ENCODE measurements at places on chromosomes 1 and 21. TPM values are rescaled to one million over a fixed set of nuclear protein-coding genes. Genes with fewer than 3 reads are reported as not detected.
A peak's percentile ranks its signal among the peaks of the same experiment; 100 is the strongest.

The C4BPB gene
- total RNA-seq = 3.1 TPM

The RASSF5 gene
- total RNA-seq = 201 TPM

The IGSF21 gene
- not detected for total RNA-seq

The ARHGEF11 gene
- total RNA-seq = 38.5 TPM

The IL12RB2 gene
- total RNA-seq = 31.8 TPM

The NEK2 gene
- 51.9 TPM for total RNA-seq

The CR1L gene
- not detected for total RNA-seq

The KCND3 gene
- total RNA-seq = not detected

The TRIM46 gene
- 14.2 TPM for total RNA-seq

GRCh38 chr1:245791410-245792312 lies 636.9 kb downstream of the KIF26B start:
- no peaks in the 10 kb centered on the region for H3K4me1 ChIP-seq
- DNase-seq = no peak
- H3K27ac ChIP-seq = no peak overlapping the region
- no peaks in the 10 kb centered on the region for H3K36me3 ChIP-seq
- H3K27me3 ChIP-seq = no peaks in the 10 kb centered on the region

- no peaks in the 10 kb centered on the region for H3K36me3 ChIP-seq
- no peak overlapping the region for H3K27ac ChIP-seq
- H3K4me1 ChIP-seq = no peaks in the 10 kb centered on the region
- no peak overlapping the region for H3K4me3 ChIP-seq
- no peaks in the 10 kb centered on the region for H3K27me3 ChIP-seq
Observed at GRCh38 chr1:239951511-239952140, 140.1 kb upstream of the FMN2 start.

DNA sequence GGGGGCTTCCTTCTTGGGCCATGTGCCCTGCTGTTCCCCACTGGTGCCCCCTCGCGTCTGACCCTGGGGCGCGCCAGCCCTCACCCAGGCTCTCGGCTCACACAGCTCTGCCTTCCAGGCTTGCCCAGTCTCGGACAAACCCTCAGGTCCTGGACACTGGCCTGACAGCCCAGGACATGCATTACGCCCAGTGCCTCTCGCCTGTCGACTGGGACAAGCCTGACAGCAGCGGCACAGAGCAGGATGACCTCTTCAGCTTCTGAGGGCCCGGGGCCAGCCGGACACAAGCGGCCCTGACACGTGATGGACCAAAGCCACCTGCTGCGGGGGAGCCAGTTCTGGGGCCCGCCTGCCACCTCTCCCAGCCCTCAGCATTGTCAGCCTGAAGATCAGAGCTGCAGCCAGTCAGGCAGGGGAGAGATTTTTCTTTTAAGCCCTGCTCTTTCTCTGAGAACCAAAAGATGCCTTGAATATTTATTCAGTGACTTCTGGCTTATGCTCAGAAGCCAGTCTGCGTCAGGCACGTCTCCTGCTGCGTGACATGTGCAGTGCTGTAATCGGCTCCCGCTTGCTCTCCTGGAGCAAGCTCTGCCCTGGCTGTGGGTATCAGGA lies 23.4 kb downstream of the LDLRAP1 start:
- peaks cover 62% of the 10 kb centered on the region for H3K4me1 ChIP-seq
- H3K36me3 ChIP-seq = peaks cover 48% of the 10 kb centered on the region
- peak overlapping the region; percentile 68 for H3K27ac ChIP-seq
- DNase-seq = peak; percentile 53

- H3K27ac ChIP-seq = no peak overlapping the region
- no peaks in the 10 kb centered on the region for H3K36me3 ChIP-seq
Observed at GRCh38 chr1:3417082-3417739, 37.3 kb upstream of the ARHGEF16 start.

DNA sequence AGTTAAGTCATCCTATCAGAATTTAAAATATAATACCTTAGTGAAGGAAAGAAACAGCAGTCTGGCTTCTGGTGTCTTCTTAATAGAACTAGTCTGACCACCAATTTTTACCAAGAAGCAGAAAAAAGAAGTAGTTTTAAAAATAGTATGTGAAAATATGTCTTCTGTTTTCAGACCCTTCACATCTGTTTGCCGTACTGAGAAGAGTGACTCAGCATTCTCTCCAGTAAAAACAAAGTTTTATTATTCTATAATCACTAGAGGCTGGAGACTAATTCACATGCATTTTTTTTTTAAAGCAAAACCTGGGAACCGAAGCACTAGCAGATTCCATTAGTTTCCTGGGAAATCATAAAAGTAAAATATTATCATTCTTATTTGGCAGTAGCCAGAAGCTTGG lies 163.8 kb downstream of the COL24A1 start:
- H3K36me3 ChIP-seq = no peaks in the 10 kb centered on the region
- H3K27me3 ChIP-seq = no peaks in the 10 kb centered on the region
- no peak for DNase-seq
- no peak overlapping the region for H3K27ac ChIP-seq
- H3K4me1 ChIP-seq = no peaks in the 10 kb centered on the region

GRCh38 chr1:14167884-14168283 lies 430.6 kb upstream of the KAZN start:
- H3K27me3 ChIP-seq = no peaks in the 10 kb centered on the region
- no peaks in the 10 kb centered on the region for H3K4me1 ChIP-seq
- H3K4me3 ChIP-seq = no peak overlapping the region

- H3K36me3 ChIP-seq = peaks cover 58% of the 10 kb centered on the region
- no peaks in the 10 kb centered on the region for H3K27me3 ChIP-seq
- peaks cover 38% of the 10 kb centered on the region for H3K4me1 ChIP-seq
- DNase-seq = no peak
Observed at GRCh38 chr1:32332290-32333079, 3.5 kb downstream of the MARCKSL1 start.

GRCh38 chr1:75449998-75450397 lies 160.9 kb downstream of the SLC44A5 start:
- DNase-seq = no peak
- no peak overlapping the region for H3K4me3 ChIP-seq
- H3K27ac ChIP-seq = no peak overlapping the region
- no peaks in the 10 kb centered on the region for H3K27me3 ChIP-seq

DNA sequence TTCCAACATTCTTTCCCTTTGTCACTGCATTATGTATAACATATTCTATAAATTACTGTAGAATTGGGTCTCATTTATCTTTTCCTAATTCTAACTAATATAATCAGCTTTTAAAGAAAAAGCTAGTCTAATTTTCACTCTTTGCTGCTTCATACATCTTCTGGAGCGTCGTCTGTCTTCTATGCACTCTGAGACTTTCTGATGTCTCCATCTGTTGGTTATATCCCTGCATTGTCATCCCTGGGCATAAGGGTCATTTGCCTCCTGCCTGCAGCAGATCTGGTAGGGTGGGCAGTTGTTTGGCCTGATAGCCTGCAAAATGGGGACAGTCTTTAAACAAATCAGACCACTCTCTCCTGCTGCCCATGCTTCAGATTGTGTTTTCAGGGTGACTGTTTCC lies 40.8 kb upstream of the DYNLT5 start:
- peaks cover 17% of the 10 kb centered on the region for H3K27me3 ChIP-seq
- DNase-seq = no peak
- no peak overlapping the region for H3K27ac ChIP-seq
- no peaks in the 10 kb centered on the region for H3K4me1 ChIP-seq
- H3K36me3 ChIP-seq = no peaks in the 10 kb centered on the region

DNA sequence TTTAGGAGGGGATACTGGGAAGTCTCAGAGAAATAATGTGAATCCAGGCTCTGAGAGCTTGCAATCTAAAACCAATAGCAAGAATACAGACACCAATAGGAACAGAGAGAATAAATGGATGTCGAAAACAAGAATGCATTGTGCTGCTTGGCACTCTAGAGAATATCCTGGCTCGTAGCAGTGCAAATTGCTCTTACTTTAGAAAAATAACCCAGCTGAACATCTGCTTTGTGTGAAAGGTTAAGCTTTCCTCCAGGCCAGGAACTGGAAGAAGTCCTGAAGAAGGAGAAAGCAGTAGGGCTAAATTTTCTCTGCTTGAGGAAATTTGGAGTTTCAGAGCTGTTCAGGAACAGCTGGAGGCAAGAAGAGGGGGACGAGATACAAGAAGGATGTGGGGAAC lies 382.3 kb downstream of the HHIPL2 start:
- DNase-seq = no peak
- no peak overlapping the region for H3K27ac ChIP-seq
- no peak overlapping the region for H3K4me3 ChIP-seq
- no peaks in the 10 kb centered on the region for H3K4me1 ChIP-seq
- H3K36me3 ChIP-seq = no peaks in the 10 kb centered on the region
- H3K27me3 ChIP-seq = no peaks in the 10 kb centered on the region

All from activated CD4-positive, alpha-beta T cell treated with anti-CD3 and anti-CD28 coated beads, Interleukin-2, amount 10 ng/mL, durations not matched to agents 7 days and 5 days (primary cell).